Activated CD4-positive, alpha-beta T cell treated with anti-CD3 and anti-CD28 coated beads, Interleukin-2, amount 50 U/mL, for 16 hours (primary cell): ENCODE measurements at places on chromosomes 2 and 18.
A peak's percentile ranks its signal among the peaks of the same experiment; 100 is the strongest.

DNA sequence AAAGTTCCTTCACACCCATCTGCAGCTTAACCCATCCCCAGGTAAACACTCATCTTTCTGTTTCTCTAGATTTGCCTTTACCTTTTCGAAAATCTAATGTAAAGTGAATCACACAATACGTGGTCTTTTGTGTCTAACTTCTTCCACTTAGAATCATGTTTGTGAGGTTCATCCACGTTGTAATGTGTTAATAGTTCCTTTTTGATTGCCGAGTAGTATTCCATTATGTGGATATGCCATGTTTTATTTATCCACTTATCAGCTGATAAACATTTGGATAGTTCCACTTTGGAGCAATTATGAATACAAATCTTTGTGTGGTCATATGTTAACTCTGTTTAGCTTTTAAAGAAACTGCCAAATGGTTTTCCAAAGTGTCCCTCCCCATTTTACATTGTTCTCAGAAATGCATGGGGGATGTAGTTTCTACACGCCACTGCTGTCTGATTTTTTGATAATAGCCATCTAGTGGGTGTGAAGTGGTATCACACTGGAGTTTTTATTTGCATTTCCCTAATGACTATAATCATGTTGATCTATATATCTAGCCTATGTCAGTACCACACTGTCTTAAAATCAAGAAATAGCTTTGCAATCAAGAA lies 22.3 kb downstream of the PECR start:
- no peak for DNase-seq

- DNase-seq = no peak
Measured at GRCh38 chr2:240388471-240389301, 46.8 kb upstream of the GPC1 start.

DNA sequence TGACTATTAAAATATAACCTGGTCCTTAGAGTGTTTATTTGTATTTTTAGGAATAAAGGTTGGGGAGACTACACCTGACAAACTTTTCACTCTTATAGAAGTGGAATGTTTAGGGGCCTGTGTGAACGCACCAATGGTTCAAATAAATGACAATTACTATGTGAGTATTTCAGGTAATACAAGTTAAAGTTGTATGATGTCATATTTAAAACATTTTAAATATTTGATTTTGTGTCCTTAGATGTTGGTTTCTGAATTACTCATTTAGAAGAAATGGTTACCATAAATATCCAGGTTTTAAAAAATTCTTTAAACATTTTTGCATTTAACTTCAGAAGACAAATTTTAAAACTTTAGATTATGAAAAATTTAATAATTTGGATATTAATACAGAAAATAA lies 11.8 kb upstream of the ANKRD12 start:
- DNase-seq = no peak

DNA sequence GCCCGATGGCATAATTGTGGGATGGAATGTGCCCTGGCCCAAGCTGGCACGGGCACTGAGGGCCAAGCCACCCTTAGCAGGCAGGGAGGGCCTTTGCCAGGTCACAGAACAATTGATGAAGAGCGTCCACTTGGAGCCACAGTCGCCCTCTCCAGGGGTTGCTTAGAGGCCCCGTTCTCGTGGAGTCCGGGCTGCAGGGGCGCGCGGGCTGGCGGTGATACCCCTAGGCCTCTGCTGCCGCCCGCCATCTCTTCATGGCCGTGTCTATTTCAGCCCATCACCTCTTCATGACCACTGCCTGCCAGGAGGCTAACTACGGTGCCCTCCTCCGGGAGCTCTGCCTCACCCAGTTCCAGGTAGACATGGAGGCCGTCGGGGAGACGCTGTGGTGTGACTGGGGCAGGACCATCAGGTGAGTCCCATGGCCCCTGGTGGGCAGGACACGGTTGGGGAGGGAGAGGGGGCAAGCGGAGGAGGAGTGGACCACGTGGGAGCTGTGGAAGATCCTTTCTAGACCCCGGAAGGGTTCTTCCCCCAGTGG lies 17.6 kb downstream of the RAMP1 start:
- no peak for DNase-seq

GRCh38 chr2:10158681-10159080 lies 36.1 kb downstream of the RRM2 start:
- no peak for DNase-seq

- no peak for DNase-seq
Measured at GRCh38 chr2:143300536-143300935, 171.3 kb downstream of the ARHGAP15 start.

GRCh38 chr2:97654309-97654708 lies 8.4 kb downstream of the COX5B start:
- DNase-seq = no peak

DNA sequence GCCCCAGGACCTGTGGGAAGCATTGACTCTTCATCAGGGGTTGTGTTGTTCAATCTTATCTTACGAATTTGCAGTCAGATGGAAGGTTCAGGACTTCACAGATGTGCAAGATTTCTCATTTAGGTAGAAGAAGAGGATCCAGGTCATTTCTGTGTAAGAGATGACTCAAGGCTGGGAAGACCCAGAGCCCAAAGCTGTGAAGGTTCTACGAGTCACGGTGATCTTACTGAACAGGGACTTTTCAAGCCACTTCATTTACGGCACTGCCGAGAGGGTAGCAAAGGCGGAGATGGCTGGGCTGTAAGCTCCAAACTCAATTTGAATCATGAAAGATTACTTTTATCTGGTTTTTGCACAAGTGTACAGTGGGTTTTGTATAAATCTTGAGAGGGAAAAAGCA lies 228.0 kb upstream of the MEX3C start:
- DNase-seq = peak; percentile 11

DNA sequence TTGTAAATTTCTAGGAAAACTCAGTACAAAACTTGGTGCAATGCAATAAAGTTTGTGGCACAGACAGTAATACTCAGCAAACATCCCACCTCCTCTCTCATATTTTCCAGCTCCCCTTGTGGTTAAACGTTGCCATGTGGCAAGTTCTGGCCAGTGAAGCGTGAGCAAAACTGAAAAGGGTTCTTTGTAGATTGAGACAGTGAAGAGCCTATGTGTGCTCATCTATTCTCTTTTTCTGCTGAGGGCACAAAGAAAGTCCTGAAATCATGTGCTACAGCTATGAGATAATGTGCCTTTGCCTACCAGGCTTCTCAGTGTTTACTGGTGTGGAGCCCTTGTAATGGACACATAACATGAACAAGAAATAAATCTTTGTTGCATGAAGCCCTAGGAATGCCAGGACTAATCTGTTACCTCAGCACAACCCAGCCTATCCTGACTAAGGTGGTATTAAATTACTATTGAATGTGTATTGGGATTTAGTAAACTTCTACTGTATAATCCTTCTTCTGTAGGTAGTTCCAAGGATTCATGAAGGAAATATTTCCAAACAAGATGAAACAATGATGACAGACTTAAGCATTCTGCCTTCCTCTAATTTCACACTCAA lies 13.0 kb upstream of the TYMS start:
- DNase-seq = peak; percentile 64
